Caki2 (cell line): ENCODE measurements at places on chromosomes 16 and 17.

- DNase-seq = peak; percentile 80
Observed at GRCh38 chr17:81898029-81898866, 3.8 kb upstream of the NPB start.

GRCh38 chr17:28372945-28373274 lies 1.4 kb downstream of the SARM1 start:
- no peak for DNase-seq

DNA sequence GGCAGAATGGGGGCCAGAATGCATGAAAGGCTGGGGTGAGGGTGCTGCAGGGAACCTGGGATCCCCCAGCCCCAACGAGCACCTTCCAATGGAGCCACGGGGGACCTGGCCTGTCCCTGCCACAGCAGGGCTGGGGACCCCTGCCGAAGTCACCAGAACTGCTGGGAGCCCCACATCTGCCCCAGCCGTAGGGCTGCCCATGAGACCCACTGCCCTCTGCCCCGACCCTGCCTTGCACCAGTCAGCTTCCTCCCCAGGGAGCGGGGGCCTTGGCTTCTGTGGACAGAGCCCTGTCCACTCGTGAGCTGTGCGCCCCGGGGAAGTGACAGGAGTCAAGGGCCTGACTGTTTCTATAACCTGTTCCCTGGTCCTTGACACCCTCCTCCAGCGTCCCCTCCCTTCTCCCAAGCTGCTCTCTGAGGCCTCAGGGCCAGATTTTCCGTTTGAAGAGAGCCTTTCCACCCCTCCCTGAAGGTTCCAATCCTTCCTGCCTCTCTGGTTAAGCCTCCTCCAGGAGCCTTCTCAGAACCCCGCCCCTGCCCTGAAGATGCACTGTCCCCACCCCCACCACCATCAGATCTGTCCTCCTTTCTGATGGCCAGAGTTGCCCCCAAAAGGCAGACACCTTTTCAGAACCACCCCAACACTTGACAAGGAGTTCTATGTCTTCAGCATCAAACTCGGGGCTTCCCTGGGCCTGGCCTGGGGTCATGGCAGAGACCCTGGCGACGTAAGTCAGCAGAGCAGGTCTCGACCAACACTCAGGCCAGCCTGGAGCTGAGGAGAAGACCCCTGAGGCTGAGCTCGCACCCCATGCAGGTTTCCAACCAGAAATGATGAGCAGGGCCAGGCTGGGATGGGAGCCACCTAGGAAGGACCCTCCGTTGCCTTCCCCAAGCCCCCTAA lies 10.7 kb upstream of the PRR29 start:
- DNase-seq = no peak

DNA sequence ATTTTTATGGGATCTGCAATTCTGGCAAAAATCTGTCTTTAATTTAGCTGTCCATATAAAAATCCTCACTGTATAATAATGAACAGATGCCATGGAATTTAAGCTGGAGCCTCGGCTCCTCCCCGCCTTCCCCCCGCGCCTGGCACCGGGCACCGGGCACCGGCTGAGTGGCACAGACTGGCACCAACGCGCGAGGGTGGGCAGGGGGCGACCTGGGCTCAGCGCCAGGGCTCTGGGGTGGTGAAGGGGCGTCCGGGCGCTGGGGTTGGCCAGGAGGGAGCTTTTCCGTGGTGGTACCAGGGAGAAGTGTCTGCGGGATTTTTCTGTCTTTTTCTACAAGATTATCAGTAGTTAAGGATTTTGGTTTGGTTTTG lies 9.1 kb downstream of the NEUROD2 start:
- no peak for DNase-seq

DNA sequence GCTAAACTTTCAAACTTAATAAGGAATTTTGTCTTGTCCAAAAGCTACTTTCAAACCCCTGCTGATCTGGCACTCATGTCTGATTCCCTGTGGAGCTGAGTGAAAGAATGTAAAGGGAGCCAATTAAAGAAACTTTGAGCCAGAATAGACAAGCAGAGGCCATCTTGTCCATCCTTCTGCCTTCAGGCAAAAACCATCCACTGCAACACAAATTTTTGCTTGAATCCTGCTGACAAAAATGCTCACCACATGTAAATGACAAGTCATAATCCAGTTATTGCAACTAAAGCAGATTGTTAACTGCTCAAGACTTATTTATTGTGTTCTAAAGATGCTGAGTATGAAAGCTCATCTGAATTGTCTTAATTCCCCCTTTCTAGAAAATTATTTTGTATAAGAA lies 124.0 kb upstream of the HLF start:
- DNase-seq = no peak

DNA sequence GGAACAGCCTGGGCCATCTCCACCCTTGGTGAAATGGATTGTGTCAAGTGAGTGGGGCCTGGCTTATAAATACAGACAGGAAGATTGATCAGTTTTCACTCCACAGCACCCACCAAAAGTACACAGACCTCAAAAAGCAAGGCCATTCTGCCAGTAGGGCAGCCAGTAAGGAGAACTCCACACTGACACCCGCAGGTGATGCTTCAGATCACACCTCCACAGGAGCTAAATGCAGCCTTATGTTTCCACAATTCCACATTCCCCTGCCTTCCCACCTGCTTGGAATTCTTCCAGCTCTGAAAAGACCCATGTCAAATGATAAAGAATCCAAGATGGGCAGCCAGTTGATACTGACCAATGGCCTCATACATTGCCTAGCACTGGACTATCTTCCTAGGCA lies 191.1 kb downstream of the ZFHX3 start:
- DNase-seq = no peak

- DNase-seq = no peak
Observed at GRCh38 chr16:81569361-81570034, 124.9 kb downstream of the CMIP start.

DNA sequence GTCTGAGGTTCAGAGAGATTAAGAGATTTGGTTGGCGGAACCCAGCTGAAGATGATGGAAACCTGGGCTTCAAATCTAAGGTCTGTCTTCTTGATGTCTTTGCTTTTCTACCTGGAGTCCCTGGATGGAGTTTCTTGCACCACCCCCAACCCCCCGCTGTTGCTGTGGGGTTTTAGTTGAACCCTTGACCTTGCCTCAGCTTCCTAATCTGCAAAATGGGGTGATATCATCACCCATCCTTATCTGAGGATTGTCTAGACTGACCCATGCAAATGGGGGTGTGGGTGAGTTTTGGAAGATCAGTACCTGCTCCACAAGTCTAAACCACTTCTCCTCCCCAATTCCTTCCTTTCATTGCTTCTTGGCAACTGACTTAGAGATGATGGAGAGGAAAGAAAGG lies 9.0 kb upstream of the CMIP start:
- DNase-seq = no peak

DNA sequence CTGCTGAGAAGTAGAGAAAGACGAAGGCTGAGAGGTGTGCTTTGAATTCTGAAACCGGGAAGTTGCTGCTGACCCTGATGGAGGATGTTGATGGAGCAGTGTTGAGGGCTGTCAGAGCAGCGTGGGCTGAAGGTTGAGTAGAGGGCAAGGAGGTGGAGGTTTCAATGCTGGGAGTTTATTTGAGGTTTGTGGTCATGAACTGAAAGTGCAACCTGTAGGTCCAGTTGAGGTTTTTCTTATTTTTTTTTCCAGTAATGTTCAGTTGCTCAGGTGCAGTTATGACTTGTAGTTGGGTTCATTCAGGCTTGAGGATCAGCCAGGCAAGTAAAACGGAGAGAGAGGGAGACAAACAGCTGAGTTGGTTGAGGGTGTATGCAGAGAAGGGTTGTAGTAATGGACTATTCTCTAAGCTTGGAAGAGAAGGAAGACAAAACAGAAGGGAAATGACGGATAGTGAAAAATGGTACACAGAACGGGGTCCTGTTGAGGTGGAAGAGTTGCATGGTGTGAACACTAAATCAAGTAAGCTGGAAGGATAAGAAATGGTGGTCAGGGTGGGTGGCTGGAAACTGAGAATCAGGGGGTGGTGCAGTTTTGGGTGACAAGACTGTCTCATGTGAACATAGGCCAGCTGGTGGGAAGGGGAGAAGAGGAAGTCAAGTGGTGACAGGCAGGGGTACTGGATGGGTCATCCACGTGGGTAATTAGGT lies 8.7 kb upstream of the UBE2G1 start:
- DNase-seq = no peak

- DNase-seq = peak; percentile 78
Observed at GRCh38 chr17:1590029-1590746, 27.6 kb upstream of the PITPNA start.

GRCh38 chr16:54363766-54364165 lies 77.2 kb upstream of the IRX3 start:
- DNase-seq = no peak

DNA sequence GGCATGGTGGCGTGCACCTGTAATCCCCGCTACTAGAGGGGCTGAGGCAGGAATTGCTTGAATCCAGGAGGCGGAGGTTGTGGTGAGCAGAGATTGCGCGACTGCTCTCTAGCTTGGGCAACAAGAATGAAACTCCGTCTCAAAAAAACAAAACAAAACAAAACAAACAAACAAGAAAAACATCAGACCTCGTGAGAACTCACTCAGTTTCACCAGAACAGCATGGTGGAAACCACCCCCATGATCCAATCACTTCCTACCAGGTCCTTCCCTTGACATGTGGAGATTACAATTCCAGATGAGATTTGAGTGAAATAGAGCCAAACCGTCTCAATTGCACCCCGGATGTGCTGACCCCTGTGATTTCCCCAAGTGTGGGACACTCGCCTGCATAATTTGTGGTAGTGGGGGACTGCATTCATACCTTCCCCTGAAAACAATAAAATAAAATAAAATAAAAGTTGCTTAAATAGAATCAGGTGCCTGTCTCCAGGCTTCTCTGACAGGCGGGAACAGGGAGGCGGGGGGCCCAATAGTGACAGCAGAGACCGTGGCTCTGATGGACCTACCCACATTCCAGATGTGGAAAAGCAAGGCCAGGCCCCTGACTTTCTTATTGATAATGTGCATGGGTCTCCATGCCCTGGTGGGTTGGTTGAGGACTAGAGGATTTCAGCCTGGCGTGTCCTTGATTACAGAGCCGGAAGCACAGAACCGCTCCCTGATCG lies 13.1 kb downstream of the ZSCAN10 start:
- no peak for DNase-seq

GRCh38 chr16:56576585-56577299 lies 11.9 kb downstream of the MT4 start:
- DNase-seq = peak; percentile 40

GRCh38 chr16:6682142-6682811 lies 650.4 kb upstream of the RBFOX1 start:
- peak; percentile 85 for DNase-seq

DNA sequence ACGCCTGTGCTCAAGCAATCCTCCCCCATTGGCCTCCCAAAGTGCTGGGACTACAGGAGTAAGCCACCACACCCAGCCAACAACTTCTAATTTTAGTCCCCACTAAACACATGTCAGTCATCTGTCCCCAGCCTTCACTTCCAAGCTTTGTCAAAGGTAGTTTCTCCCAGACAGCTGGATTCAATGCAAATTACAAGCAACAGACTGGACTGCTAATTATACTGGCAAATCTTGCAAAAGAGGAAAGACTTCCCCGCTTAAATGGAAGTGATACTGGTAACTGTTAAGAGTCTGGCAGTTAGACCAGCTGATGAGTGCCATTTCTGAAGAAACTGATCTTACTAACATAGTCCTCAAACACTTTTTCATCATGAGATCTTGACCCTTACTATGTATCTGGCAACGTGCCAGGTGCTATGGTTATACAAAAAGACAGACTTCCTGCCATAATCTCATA lies 8.2 kb upstream of the GGA2 start:
- no peak for DNase-seq
